NB4 (cell line): ENCODE measurements at places on chromosomes 6 and 20.

DNA sequence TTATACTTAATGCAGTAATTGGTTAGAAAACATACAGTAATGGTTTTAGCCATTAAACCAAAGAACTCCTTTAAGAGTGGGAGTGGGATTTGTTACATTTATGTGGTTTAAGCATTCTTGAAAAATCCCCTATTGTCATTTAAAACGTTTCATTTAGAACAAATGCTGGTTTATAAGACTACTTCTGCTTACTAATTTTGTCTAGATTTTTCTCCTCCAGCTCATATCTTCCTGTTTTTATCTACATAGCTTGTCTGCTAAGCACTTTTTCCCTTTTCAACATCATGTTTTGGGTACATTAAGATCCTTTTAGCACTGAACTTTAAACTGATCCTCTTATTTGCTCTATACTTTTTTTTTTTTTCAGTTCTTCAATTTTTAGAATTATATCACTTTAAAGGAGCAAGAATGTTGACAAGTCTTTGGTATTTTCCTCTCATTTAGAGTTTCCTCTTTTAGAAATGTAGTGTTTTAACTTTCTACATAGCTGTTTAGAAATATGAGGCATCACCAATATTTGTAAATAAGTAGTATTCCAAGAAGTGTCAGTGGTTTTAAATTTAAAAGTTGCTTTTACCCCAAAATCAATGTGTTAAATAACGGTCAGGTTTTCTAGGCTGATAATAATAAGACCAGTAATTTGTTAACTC is 80.9 kb downstream of the SESN1 start:
- DNase-seq = peak; percentile 28

DNA sequence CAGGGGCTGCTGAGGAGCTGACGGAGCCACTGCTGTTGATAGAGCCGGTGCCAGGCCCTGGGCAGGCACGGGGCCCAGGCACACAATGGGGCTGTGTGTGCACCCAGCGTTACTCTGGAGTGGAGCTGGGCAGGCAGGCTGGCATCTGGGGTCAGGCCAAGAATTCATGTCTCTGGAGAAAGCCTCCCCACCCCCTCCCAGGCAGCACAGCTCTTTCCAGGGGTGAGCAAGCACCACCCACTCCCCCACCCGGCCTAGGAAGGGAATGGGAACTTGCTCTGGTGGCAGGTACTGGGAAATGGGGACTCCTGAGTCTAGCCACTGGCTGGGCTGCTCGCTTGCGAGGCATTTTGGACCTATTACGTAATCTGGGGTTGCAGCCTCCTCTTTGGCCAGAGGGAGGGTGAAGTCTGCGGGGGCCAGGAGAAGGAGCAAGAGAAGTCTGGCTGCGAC is 22.7 kb downstream of the TFEB start:
- DNase-seq = peak; percentile 69

- DNase-seq = no peak
Measured at GRCh38 chr6:169783971-169784820, 32.8 kb downstream of the ERMARD start.

DNA sequence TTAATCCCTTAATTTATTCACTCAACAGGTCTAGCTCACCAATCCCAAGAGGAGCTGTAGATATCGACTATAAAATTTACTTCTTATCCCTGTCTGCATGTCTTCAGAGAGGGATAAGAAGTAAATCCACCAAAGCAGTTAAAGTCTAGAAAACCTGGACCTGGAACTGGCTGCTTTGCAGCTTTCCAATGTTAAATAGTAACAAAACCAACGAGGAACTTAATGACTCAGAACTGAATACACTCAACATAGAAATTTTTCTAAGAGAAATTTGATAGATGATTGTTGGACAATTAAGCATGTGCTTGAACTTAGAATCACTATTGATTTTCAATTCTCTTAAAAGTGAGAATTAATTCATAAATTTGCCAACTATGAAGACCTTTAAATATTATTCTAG is 11.5 kb upstream of the TMEM244 start:
- no peak for DNase-seq

DNA sequence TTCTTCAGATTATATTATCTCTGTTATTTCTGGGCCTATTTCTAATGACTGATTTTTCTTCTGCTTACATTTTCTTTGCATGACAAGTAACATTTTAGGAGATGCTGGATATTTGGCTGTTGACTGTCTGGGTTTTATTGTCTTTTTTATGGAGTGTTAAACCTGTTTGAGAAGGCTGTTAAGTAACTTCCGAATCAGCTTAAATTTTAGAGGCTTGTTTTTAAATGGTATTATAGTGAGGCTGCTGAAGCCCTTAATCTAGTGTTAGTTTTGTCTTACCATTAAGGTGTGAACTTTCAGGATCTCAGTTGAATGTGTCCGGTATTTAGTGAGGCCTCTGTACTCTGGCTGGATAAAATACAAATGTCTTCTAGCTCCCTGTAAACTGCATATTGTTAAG is 109.8 kb downstream of the EYA4 start:
- DNase-seq = no peak

DNA sequence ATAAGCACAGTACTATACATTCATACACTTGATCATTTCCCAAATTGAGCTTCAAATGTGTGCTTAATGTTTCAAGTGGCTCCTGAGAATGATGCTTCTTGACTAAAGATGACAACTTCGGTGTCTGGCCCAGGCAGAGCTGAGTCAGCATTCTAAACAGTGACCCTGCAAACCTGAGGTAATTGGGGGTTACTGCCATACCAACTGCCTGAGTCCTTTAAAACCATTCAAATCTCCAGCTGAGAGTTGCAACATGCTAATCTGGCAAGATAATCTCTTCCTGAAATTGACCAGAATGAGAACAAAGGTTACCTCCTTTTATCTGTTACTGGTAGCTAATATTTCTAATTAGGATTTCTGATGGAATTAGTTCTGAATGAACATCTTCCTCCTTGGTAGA is 8.2 kb downstream of the BACH2 start:
- DNase-seq = peak; percentile 18

DNA sequence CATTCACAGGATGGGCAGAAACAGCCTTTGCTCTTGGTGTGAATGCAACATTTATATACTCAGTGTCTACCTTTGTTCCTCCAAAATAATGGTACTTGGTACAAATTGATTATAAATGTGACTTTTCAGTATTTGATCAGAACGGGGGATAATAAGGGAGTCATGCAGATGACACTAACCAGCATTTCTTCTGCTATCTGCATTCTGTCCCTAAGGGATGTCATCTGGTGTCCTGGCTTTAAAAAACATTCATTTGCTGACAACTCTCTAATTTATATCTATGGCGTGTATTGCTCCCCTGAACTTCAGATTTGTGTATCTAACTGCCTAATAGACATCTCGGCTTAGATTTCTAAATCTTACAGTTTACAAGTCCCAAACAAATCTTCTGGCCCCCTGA is 76.4 kb upstream of the FLRT3 start:
- DNase-seq = no peak

DNA sequence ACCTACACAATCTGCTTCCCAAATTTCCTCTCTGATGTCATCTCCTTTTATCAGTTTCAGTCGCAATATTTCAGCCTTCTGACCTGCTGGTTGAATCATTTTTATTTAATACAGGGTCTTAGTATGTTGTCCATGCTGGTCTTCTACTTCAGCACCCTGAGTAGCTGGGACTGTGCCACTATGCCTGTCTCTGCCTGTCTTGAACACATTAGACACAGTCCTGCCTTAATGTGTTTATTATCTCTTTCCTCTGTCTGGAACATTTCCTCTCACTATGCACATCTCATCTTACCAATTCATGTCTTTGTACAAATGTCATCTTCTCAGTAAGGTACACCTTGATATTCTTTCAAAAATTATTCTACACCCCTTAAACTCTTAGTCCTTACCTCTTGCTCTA is 106.5 kb downstream of the THEMIS start:
- DNase-seq = no peak
